ENCODE measurements at places on chromosomes 1 and 21.

- no peak for DNase-seq
Observed at GRCh38 chr1:1891349-1892078, 627 bp upstream of the GNB1 start.

GRCh38 chr1:205591522-205592351 lies 40.1 kb downstream of the ELK4 start:
- DNase-seq, result peak; percentile 23

DNA sequence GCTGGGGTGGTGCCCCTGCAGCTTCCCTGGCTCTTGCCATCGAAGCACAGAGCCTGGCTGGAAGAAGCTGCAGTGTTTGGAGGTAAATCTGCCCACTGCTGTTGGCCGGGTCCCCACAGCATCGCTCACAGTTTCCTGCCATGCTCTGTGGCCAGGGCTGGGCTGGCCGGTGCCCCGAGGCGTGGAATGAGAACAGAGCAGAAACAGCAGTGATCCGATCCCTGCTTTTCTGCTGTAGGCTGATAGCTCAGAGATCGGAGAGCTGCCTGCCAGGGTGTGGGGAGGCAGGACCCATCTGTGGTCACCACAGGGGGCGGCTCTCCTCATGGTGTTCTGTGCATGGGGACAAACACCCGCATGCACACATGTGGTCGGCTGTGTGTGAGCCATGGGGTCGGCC lies 11.5 kb downstream of the SLC45A1 start:
- no peak for DNase-seq

DNA sequence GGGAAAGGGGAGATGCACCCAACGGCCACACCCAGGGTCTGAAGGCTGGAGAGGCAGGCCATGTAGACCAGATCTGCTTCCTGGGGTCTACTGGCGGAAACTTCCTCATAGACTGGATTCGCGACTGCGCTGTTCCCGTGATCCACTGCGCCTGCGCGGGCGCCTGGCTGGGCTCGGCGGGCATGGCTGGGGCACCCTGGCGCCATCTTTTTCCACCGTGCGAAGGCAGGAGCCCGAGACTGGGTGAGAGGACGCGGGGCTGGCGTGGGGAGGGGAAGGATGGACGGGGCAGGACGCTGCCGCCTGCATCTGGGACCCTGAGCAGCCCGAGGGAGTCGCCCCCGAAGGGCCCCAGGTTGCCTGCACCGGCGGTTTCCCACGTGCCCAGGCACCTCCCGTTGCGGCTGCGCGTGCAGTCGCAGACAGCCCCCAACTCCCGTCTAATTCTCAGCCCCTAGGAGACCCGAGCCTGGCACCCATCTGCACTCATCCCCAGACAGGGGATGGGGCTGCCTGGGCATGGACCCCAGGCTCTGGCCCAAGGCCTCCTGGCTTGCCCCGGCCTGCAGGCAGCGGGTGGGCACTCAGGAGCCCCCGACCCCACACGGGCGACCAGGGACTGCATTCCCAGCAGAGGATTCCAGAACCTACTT lies 12.4 kb upstream of the FAM3B start:
- DNase-seq, result no peak

- DNase-seq, result no peak
Observed at GRCh38 chr1:162294015-162294414, 82.6 kb downstream of the SPATA46 start.

GRCh38 chr21:45550522-45551210 lies 8.4 kb upstream of the SLC19A1 start:
- no peak for DNase-seq

DNA sequence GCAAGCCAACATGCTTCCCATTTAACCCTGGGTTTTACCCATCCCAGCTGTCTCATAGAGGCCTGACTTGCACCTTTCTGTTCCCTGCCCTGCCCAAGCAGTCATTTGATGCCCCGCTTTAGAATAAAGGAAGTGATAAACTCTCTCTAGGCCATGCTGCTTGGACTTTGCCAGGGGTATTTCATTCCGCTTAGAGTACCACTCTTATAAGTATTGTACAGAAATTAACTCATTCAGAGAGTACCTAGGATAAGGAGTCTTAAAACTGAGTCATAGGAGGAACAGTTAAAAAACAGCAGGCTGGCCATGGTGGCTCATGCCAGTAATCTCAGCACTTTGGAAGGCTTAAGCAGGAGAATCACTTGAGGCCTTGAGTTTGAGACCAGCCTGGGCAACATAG lies 21.0 kb upstream of the LYST start:
- DNase-seq, result no peak

- DNase-seq, result no peak
Observed at GRCh38 chr1:169043823-169044222, 62.7 kb upstream of the ATP1B1 start.

GRCh38 chr21:34882719-34883131 lies 166.4 kb downstream of the RUNX1 start:
- no peak for DNase-seq

DNA sequence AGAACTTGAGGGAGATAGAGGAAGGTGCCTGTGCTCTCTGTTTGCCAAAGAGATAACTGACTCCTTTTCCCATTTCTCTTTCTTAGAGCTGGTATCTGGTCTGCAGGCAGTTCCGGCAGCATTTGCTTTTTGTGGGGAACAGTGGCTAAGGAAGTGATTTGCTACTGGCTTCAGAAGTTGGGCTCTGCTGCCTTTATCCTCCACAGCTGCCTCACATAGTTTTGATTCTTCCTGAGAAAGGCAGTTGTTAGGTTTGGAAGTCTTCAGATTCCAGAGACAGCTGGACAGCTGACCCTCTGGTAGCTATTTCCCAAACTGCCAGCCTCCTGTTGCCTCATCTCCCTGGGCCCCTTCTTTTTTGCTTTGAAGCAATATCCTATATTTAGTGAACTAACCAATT lies 62.6 kb upstream of the MACF1 start:
- no peak for DNase-seq

GRCh38 chr1:165562571-165562970 lies 18.8 kb downstream of the LRRC52 start:
- no peak for DNase-seq

GRCh38 chr21:25369524-25370300 lies 237.6 kb downstream of the MRPL39 start:
- DNase-seq, result no peak

DNA sequence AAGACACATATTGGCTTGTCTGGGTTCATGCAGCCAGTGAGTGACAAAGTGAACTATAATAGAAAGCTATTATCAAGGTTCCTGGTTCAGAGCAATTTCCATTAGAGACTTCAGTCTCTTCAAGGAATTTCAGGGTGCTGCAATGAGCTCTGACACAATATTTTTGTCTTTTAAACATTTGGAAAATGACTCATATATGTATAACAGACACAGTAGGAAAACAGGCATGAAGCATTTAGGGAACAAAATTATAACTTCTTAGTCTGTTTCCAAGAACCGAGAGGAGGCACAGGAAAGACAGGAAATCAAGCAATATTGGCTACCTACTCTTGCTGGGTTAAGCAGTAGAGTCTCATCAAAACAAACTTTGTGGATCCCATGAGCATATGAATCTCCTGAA lies 170.4 kb downstream of the PTPRC start:
- DNase-seq, result no peak

- DNase-seq, result no peak
Observed at GRCh38 chr21:33109574-33110339, 39.8 kb downstream of the OLIG1 start.

DNA sequence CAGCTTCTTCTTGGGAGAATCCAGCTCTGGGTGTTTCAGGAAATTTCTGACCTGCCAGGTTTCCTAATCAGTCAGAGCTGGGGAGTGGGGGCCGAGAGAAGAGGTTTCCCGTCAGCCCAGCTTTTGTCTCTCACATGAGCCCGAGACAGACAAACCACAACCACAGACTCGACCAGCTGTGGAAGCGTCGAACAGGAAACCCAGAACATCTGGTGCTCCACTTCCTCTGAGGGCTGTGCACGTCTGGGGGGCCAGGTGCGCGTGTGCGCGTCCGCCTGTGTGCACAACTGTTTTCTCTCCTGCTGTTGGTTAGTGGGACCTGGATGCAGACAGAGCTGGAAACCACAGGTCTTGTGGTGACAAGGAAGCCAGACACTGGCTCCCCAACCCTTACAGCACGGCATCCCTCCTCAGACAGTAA lies 113.0 kb upstream of the SLC25A33 start:
- DNase-seq, result no peak

DNA sequence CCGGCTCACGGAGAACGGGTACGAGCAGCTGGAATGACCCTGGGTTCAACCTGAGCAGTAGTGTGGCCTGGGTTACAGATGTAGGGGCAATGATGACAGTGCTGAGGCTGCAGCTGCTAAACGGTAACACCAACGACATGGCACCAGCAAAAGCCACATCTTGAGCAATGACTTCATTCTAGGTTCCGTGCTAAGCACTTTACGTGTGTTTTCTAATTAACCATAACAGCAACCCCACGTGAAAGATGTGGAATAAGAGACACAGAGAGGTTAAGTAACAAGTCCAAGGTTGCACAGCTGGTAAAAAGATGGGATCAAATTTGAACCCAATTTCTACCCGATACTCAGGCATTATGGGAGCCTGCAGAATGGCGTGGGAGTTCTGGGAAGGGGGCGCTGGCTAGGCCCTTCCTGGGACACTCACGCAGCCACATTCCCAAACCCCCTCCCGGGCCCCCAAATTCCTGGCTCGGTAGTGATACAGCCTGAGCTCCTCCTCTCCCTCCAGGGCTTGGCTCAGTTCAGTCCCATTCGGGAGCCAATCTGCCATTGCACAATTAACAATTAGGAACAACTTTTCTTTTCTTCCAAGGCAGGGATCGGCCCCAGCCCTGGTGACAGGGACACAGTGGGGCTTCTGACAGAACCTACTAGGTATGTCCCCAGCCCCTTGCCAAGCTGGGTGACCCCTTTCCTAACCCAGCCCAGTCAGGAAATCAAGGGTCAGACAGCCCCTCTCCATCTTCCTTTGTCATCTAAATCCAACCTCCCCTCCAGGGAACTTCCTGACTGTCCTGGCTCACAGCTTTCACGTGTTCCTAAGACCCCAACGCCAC lies 23.8 kb upstream of the ECE1 start:
- DNase-seq, result no peak

GRCh38 chr1:53582211-53583020 lies 123.2 kb downstream of the DMRTB1 start:
- no peak for DNase-seq

- no peak for DNase-seq
Observed at GRCh38 chr1:23483321-23484252, at the start of gene ASAP3. Gene ASAP3 (minus strand): TSS chr1:23484179. CDS start chr1:23484133, 46 bp downstream.

GRCh38 chr1:89973471-89974127 lies 21.3 kb upstream of the ZNF326 start:
- DNase-seq, result no peak

Data from AG09319 (cell line).